Naive B cell (primary cell): ENCODE measurements at places on chromosomes 16 and 17.

GRCh38 chr17:74226252-74226651 lies 12.9 kb downstream of the TTYH2 start:
- no peak overlapping the region for H3K4me3 ChIP-seq
- DNase-seq, result no peak
- H3K27me3 ChIP-seq, result no peaks in the 10 kb centered on the region
- no peaks in the 10 kb centered on the region for H3K4me1 ChIP-seq

- H3K27me3 ChIP-seq, result no peaks in the 10 kb centered on the region
- H3K27ac ChIP-seq, result no peak overlapping the region
- no peak overlapping the region for H3K4me3 ChIP-seq
- H3K36me3 ChIP-seq, result peaks cover 1% of the 10 kb centered on the region
Measured at GRCh38 chr16:72301523-72302236, 129.7 kb upstream of the PMFBP1 start.

DNA sequence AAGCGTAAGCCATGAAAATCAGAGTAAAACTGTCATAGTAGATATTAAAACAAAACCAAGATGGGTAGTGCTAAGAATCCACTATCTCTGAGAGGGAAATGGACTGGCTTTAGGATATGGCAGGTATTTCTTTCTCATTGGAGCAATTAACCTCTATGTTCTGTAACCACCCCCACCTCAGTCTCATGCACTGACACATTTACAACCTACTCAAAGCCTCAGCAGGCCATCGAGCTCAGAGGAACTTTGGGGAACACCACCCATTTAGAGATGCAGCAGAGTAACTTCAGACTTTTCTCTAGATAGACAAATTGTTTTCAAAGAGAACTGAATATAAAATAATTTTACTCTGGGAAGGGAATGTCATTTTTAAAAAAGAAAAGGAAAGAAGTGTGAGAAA lies 615.8 kb upstream of the ZFHX3 start:
- no peak for DNase-seq
- no peak overlapping the region for H3K27ac ChIP-seq
- no peak overlapping the region for H3K4me3 ChIP-seq
- H3K4me1 ChIP-seq, result no peaks in the 10 kb centered on the region

- peak overlapping the region; percentile 35 for H3K4me3 ChIP-seq
- no peak for DNase-seq
- peaks cover 85% of the 10 kb centered on the region for H3K4me1 ChIP-seq
- peaks cover 5% of the 10 kb centered on the region for H3K36me3 ChIP-seq
- peak overlapping the region; percentile 66 for H3K27ac ChIP-seq
Measured at GRCh38 chr17:78725448-78726021, 56.5 kb downstream of the CYTH1 start.

DNA sequence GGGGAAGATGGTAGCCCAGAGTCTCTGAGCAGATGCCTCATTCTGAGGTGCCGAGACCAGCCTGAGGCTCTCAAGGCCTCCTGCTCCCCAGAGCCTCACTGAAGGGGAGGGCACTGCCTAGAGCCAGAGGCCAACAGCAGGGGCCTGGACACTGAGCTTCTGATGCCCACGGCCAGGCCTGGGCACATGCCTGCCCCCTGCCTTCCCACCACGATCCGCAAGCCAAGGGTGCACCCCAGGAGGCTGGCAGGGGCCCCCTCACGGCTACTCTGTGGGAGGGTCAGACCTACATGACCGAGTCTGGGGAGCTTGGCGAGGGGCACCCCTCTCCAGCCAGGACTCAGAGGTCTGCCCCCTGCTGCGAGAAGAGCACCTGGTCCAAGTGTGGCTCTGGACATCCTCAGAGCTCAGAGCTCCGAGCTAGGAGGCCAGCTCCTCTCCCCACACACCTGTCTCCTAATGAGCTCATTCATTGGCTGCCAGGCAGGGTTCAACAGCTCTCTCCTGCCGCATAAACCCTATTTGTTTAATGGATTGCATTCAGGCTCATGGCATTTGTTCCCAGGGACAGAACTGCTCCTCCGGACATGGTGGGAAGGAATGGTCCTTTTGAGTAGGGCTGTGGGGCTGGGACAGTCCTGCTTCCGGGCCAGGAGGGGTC lies 13.9 kb downstream of the OTOP3 start:
- H3K27me3 ChIP-seq, result peaks cover 6% of the 10 kb centered on the region
- H3K4me3 ChIP-seq, result no peak overlapping the region
- H3K27ac ChIP-seq, result no peak overlapping the region
- H3K4me1 ChIP-seq, result no peaks in the 10 kb centered on the region
- DNase-seq, result no peak

GRCh38 chr16:53598511-53599275 lies 95.7 kb upstream of the AKTIP start:
- H3K4me3 ChIP-seq, result no peak overlapping the region
- H3K27ac ChIP-seq, result no peak overlapping the region
- H3K27me3 ChIP-seq, result no peaks in the 10 kb centered on the region
